ENCODE measurements at places on chromosomes 2 and 18.

- no peak for DNase-seq
These were observed 323.1 kb downstream of the RBM43 start for GRCh38 chr2:150938527-150938926.

- DNase-seq = no peak
These were observed at the start of gene IL1B for GRCh38 chr2:112836695-112837117. IL1B (minus strand) TSS chr2:112836779; CDS start chr2:112836229, 550 bp downstream.

DNA sequence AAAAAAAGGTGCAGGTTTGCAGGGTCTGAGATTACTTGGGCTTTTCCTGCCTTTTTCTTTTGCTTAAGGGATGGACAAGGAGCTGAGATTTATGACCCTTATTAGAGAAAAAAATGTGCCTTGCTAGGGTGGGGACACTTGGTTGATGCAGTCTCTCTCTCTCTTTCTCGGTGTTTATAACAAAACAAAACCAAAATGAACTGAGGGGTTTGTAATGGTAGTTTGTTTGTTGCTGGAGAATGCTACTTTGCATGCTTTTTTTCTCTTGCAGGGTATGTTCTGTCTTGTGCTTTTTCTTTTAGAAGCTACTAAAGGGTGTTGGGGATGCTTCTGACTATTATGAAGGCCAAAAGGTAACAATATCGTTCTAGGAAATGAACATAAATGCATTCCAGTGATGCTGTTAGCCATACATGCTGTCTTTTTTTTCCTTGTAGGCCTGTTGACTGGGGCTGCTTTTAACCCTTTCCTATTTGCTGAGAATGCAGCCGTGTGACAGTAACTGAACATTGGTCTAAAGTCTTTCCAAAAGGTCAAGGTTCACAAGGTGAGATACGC lies 435 bp downstream of the ZNF532 start:
- DNase-seq = no peak

- DNase-seq = no peak
These were observed 51.1 kb upstream of the ZNF236 start for GRCh38 chr18:76771192-76771799.

GRCh38 chr2:112137516-112138158 lies 548 bp upstream of the FBLN7 start:
- no peak for DNase-seq

All from activated T-cell treated with anti-CD3 and anti-CD28 coated beads for 48 hours (primary cell).